Midbrain (tissue), 1 donor: ENCODE measurements at places on chromosomes 3 and 15.

DNA sequence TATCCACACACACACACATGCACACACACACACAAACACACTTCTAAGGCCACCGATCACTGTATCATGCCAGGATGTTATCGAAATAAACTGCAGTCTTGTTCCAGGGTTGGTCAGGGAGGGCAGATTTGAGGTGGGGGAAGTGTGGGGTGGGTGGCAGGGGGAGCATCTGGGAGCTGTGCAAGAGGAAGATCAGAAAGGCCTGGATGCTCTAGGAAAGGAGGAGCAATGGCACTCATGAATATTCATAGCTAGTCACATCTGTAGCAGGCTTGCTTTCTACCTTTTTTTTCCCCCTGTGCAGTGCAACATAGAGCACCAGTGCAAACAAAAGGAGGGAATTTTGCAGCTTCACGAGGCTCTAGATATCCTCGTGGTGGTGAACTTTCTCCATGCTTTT is 84.9 kb downstream of the MEIS2 start:
- DNase-seq: no peak

DNA sequence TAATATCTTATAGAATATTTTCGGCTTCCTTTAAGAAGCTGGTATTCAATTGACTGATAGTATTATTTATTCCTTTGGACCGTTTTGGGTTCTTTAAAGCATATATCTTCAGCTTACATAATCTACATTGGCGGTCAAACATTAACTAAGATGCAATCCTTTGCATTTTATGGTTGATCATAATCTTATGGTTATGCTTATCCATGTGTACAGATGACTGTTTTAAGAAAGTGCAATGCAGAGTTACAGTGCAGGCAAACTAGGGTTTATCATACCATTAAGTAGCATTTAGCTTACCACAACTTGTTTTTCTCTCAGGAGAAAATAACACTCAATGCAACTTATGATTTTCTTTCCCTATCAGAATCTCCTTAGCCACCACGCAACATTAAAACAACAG is 41.4 kb upstream of the POU1F1 start:
- no peak for DNase-seq

GRCh38 chr3:98972155-98972554 is 70.7 kb upstream of the DCBLD2 start:
- no peak for DNase-seq

GRCh38 chr15:83498801-83499200 is 51.7 kb downstream of the SH3GL3 start:
- DNase-seq: no peak

GRCh38 chr15:71282076-71282475 is 166.8 kb downstream of the THSD4 start:
- DNase-seq: no peak

DNA sequence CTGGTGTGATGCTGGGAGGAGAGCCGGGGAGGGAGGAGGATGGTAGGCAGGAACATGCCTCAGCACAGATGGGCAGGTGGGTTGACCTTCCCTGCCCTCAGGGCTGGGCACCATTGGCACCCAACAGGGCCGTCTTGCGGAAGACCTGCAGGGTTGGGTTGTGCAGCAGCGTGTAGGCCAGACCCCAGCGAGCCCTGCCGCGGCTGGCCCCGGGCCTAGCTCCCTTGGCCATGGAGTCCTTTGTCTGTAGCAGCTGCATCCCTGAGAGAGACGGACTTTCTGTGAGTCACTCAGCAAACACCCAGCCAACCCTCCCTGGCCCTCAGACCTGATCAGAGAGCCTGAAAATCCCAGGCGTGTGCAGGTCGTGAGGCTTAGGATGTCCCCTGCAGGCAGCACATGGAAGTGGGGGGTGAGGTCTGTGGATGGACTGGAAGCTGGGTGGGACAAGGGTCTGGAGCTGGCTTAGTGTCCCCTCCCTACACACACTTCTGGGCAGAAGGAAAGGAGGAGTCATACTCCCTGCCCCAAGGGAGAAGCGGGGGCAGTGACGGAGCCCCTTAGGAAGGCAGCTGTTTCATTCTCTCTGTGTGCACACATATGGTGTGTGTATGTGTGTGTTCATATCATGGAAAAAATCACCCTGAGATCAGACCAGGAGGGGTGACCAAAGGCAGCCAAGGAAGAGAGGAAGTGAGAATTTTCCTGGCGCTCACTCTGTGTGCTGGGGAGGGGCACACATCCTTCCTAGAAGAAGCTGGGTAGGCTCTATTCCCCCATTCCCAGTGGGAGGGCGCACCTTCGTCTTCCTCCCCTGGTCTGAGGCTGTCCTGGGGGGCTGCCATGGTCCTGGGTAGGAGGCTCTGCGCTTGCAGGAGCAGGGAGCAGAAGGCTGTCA is 6.7 kb downstream of the ISLR start:
- no peak for DNase-seq

DNA sequence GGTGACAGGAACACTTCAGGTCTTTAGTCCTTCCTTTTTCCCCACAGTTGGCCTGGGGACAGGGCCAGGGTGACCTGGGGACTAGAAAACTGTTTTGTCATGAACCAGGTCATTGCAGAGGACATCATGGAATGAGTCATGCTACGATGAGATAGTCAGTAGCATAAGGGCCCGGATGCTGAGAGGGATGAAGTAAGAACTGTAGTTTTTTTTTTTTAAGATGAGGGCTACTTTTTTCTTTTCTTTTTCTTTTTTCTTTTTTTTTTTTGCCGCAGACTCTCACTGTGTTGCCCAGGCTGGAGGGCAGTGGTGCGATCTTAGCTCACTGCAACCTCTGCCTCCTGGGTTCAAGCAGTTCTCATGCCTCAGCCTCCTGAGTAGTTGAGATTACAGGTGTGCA is 8.0 kb downstream of the MAP2K5 start:
- no peak for DNase-seq

GRCh38 chr3:51585197-51585596 is 46.7 kb downstream of the RAD54L2 start:
- no peak for DNase-seq

- DNase-seq: peak; percentile 38
Measured at GRCh38 chr3:48273594-48274211, 32.8 kb downstream of the ZNF589 start.

GRCh38 chr3:108620250-108620649 is 30.7 kb downstream of the DZIP3 start:
- DNase-seq: no peak

- DNase-seq: no peak
Measured at GRCh38 chr3:196163666-196164493, 47.3 kb downstream of the ZDHHC19 start.

GRCh38 chr3:154616298-154616697 is 186.3 kb upstream of the GPR149 start:
- DNase-seq: no peak

GRCh38 chr3:101195951-101196713 is 124.2 kb downstream of the IMPG2 start:
- DNase-seq: peak; percentile 43

- DNase-seq: peak; percentile 58
Measured at GRCh38 chr15:90184119-90184785, 16.9 kb upstream of the SEMA4B start.

GRCh38 chr15:40389824-40390595 is 7.5 kb downstream of the KNSTRN start:
- DNase-seq: no peak

DNA sequence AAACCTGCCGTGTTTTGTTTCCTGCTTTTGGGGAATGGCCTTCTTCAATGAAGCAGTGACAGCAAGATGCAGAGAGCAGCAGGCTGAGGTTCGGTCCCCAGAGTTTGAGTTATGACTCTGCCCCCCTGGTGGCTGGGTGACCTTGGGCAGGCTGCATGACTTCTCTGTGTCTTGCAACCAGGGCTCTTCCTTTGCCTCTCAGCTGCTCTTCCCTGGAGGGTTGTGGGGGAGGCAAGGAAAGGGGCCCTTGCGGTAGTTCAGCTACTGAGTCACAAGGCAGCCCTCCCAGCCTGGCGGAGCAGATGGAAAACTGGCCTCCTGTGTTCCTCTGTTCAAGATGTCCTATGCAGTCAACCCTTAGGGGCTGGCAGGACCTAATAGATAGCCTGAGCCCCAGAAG is 17.1 kb downstream of the CTXND1 start:
- DNase-seq: no peak

GRCh38 chr15:73426323-73426994 is 16.5 kb upstream of the REC114 start:
- no peak for DNase-seq

DNA sequence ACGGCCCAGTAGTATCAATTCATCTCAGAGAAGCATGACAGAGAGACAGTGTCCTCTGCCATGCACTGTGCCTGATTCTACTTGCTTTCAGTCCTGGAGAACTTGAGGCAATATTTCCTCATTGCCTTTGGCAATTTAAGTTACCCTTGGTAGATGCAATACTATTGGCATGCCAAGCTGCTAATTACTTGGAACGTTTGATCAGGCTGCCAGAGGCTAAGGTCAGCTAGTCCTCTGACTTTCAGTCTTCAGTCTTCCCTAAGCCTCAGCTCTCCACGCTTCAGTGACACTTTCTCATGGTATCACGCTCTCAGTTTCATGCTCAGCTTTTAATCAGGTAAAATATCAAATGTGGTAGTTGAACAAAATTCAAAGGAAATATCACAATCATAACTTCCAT is 13.1 kb upstream of the OSBPL11 start:
- no peak for DNase-seq

DNA sequence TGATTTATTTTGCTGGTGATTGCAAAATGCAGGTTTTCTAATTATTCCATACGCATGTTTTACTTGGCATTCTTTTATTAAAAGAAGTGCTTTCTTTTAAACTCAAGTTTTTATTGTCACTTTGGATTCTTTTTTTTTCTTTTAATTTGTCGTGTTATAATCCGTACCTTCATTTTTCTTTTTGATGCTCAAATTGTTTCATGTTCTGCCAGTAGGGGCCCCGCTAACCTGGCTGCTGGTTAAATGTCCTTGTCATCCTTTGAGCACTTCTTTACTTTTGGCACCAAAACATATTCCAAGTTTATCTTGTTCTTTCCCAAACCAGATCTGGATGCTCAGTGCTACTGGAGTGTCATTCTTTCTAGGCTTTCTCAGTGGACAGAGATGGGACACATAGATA is 31.6 kb downstream of the MED12L start:
- DNase-seq: no peak

DNA sequence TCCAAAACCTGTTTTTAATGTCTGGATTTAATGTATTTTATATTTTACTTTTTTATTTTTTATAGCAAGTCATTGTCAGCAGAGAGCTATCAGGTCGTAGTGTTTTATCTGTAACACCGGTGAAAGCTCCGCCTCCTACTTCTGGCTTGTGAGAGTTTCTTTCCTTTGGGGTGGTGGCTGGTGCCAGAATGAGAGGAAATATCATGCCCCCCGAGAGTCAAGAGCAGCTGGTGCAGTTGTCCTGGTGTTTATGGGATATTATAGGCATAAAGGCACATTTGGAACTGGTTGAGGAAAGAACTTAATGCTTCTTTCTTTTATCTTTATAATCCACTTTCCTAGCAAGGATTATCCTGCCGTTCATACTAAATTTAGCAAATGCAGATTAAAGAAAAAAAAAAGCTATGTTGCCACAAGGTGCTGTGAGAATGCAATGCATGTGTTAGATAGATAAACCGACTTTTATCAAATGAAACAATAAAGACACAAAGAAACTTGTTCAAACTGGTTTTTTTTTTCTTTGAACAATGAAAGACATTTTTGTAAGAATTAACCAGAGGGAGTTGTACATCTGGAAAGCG is 260.1 kb upstream of the PLSCR5 start:
- DNase-seq: no peak

GRCh38 chr3:177385186-177385585 is 187.9 kb upstream of the TBL1XR1 start:
- DNase-seq: no peak

- no peak for DNase-seq
Measured at GRCh38 chr15:89502867-89503595, 6.6 kb upstream of the RHCG start.

- DNase-seq: no peak
Measured at GRCh38 chr3:72355168-72355567, 493.1 kb downstream of the SHQ1 start.

DNA sequence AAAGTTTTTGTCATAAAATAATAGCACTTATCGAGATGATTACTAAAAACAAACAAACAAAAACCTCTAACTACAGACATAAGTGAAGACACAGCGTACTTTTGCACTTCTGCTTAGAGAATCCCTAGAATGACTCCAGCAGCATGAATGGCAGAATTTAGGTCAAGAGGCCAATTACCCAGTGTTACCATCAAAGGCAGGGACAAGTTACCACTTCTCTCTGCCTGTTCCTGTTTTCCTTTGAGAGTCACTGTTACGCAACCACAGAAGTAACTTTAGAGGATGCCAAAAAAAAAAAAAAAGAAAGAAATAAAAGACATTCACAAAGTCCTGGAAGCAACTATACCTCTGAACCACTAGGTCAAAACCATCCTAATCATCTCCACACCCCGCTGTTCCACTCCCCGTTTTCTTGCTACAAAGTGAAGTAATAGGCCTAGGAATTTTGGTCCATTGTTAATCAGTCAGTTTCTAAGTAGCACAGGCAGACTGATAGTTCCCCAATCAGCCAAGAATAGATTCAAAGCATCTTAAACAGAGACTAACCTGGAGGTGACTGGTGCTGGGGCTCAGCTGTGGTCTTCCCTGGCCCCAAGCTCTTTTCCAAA is 41.9 kb downstream of the FMN1 start:
- peak; percentile 49 for DNase-seq

DNA sequence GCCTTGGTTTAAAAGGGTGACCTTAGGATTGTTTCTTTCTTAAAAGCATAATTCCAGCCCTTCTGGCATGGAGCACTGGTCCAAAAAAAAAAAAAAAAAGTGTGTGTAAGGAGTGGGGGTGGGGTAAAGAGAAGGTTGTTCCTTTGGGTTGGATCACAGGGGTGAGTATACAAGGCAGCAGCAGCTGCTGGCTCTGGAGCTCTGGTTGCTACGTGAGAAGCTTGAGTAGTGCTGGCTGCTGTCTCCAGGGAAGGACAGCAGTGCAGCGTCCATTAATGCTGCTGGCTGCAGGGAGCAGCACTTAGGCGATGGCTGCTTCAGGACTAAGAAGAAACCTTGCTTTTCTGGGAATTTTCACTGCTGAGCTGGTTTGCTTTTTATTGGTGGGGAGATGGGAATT is 2.3 kb downstream of the SETD5 start:
- DNase-seq: peak; percentile 74

DNA sequence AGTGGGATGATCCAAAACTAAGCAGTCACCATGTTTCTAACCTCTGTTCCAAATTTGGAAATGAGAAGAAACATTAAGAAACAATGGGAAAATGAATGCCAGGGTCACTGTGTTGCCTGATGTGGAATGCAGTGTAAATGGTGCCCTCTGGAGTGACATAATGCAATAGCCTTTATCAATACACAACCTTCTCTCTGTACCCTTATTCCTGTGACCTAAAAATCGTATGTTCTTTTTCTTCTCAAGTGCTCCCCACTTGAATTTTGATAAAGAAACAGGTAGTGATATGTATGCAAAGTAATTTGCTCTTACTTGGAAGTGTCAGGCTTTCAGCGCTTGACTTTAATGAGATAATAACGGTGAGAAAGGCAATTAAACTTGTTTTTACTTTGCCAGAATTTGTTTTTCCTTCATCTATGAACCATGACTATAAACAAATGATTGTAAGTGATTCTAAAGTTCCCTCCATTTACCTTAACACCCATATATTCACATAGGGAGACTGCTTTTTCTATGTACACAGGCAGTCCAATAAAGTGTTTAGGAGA is 145.8 kb upstream of the THRB start:
- DNase-seq: peak; percentile 35

GRCh38 chr15:85534031-85534430 is 153.6 kb downstream of the AKAP13 start:
- DNase-seq: no peak
